ENCODE measurements at places on chromosomes 2 and 18.

DNA sequence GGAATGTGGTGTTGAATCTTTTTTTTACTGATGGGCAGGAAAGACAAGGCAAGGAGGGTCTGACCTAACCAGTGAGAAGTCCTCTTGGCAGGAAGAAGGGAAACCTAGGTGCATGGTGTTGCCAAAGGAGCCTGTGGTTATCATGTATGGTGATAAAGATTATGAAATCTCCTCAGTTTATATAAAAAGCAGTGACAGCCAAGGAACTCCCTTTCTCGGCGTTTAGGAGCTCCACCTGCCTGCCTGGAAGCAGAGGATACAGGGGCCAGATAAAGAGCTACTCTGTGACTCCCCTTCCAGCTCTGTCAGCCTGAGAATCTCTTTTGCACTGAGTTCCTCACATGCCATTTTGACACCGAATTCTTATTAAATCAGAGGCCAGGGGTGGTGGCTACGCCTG, 26.1 kb downstream of the COLEC12 start:
- DNase-seq = no peak

- no peak for DNase-seq
Measured at GRCh38 chr2:217262911-217263310, 403.0 kb upstream of the TNP1 start.

GRCh38 chr2:170148161-170148560, 29.8 kb upstream of the MYO3B start:
- no peak for DNase-seq

DNA sequence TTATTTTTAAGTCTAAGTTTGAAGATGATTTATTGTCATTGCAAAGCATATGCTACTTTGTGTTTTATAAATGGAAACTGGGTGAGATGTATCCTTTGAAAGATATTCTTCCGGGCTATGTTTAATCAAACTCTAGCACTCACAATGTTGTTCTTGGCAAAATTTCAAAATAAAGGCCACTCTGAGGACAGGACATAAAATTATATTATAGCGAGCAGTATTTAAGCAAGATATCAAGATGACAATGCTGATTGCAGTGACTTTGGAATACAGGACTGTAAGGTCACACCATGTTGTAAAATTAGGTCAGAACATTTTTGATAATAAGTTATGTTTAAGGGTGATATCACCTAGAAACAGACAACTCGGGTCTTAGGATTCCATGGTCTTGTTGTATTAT, 14.2 kb downstream of the RPRM start:
- no peak for DNase-seq

DNA sequence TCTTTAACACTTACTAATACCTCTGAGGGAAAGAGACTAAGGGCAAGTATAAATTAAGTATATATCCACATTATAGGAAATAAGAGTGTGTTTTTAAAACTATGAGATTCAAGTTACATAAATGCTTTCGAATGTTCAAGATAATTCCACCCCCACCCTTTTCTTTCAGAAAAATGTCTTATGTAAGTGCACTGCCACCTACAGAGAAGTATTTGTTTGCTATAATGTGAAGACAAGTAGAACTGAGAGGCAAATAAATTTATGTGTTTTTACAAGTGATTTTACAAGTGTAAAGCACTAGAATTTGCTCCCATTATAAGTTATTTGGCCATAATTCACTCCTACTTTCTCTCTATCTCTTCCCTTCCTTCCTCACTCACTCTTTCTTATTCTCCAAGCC, 99.9 kb upstream of the CRACDL start:
- DNase-seq = no peak

- DNase-seq = no peak
Measured at GRCh38 chr2:118936306-118936705, 5.7 kb upstream of the MARCO start.

GRCh38 chr2:47189635-47190034, 34.5 kb upstream of the STPG4 start:
- no peak for DNase-seq

DNA sequence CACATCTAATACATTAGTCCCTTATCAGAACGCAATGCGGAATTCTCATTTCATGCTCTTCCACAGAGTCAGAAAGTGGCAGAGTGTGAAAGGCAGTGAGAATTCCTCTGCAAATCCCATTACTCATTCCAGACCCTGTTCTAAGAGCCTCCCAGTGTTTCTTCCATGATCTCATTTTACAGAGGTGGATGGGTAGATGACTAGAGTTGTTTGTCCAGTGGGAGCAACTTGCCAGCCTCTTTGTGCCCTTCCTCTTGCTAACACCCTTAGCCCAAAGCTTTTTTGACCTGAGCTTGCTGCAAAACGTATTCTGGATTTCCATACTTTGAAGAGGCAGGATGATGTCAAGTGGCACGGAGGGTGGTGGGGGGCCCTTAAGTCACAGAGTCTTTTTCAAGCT, 467.7 kb upstream of the RGPD4 start:
- DNase-seq = no peak

GRCh38 chr18:13496691-13497281, 229.6 kb downstream of the FAM210A start:
- no peak for DNase-seq

DNA sequence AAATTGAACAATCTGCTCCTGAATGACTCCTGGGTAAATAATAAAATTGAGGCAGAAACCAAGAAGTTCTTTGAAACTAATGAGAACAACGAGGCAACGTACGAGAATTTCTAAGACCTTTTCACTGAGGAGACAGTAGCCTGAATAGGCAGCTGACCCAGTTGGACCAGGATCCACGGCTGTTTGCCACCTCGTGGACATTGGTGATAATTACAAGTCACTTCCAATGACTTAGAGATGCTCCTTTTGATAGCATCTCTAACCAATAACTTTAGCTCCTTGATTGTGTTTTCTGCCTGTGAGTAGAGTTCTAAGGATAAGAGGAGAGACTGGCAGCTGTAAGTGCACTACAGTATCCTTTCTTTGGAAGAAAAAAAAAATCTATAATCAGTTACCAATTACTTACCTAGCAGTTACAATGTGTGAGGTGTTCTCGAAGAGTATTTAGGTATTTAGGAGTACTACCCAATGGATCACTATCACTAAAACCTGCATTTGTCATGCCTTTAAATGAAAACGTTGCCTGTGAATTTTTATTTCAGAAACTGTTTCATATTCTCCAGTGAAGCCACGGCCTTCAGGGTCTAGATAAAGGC, 31.3 kb upstream of the CNTNAP5 start:
- DNase-seq = peak; percentile 19

GRCh38 chr2:45651415-45652089, at the start of gene PRKCE:
TSS of gene PRKCE (plus strand) at chr2:45651675.
- peak; percentile 31 for DNase-seq

DNA sequence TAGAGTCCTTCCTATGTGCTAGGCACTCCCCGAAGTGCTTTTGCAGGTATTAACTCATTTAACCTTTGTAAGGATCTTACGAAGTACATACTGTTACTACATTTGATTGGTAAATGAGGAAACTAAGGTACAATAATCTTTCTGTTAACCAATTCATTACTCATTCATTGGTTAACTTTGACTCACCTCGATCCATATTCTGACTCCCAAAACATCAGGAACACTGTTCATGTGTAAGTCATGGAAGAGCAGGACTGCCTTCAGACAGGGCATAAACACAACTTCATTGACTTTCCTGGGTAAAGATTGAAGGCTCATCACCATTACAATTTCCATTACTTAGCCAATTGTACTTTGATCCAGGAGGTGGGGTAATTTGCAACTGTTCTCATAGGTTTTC, 40.6 kb downstream of the NAPG start:
- DNase-seq = no peak

All from CD4-positive, alpha-beta T cell treated with Interleukin-15 for 1 hour (primary cell).